Stimulated activated CD4-positive, alpha-beta T cell treated with anti-CD3 and anti-CD28 coated beads, Interleukin-1b, Interleukin-23, amount 100 ng/mL, for 1 hour (primary cell): ENCODE measurements at places on chromosomes 6 and 20.

GRCh38 chr20:17660667-17661066, 21.4 kb downstream of the RRBP1 start:
- DNase-seq = no peak

- DNase-seq = no peak
Observed at GRCh38 chr20:2468581-2469407, 1.8 kb downstream of the SNRPB start.

DNA sequence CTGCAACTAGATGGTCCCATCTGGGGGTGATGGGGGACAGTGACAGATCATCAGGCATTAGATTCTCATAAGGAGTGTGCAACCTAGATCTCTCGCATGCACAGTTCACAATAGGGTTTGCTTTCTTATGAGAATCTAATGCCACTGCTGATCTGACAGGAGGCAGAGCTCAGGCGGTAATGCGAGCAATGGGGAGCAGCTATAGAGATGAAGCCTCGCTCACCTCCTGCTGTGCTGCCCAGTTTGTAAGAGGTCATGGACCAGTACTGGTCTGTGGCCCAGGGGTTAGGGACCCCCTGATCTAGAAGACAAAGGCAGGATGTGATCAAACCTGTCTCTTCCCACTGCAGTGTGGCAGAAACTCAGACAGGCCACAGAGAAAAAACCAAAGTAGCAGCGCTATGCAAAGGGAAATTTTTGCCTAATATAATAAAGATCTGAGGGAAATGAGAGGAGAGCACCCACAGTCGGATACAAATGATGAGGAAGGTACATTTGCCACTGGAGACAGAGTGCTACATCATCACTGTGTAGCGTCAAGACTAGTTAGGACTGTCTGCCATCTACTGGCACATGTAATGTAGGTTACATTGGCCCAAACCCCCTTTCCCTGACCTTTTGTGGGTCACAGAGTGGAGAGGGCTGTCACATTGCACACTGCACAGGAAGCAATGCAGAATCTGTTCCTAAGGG, 4.1 kb upstream of the LY86 start:
- no peak for DNase-seq

- DNase-seq = no peak
Observed at GRCh38 chr20:48776306-48776705, 51.5 kb downstream of the PREX1 start.

DNA sequence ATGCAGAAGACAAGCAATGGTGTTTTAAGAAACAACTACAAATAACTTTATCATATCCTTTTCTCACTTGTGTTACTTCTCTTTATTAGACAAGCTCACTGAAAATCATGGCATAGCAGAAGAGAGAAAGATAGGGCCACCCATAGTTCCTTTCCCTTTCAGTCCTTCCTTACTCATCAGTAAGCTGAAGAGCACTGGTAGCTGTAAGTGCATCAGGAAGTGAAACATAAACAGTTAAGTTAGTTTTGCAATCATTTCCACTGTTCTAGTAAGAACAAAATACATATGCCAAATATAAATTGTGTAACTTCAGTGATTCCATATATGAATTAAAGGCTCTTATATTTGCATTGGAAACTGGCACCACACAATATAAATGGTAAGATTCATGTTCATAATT, 220.1 kb downstream of the HACE1 start:
- DNase-seq = no peak

DNA sequence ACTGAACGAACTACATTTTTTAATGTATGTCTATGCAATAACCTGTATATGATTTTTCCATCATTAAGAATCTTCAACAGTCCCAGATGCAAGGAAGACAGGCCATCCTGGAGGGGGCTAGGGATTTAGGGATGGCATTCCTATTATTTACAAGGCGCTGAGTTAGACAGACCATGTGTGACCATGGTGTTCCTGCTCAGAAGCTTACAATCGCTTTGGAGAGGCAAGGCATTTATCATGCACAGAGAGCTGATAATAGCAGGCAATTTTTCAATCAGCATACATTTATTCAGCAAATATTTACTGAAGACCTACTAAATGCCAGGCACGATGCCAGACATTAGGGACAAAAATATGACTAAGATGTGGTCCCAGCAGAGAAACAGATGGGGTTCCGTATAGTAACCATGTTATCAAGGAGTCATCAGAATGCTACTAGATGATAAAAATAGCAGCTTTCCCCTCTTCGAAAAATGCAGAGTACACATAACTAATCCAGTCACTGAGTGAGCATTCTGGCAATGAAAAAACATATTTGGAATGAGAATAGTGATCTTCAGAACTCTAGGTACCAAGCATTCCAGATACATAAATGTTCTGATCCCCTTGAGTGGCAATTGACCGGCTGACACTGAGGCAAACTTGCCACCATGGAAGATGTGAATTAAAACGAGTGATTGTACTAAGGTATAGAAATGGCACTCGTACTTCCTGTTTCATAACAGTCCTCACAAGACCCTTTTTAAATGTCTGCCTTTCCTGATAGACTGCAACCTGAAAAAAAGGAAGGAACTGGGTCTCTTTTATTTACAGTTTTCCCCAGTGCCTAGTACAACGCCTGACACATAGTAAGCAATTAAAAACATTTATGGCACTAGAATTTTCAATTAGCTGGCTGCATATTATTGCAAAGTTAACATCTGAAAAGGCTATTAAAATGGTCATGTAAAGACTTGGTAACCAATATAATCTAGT, 135.7 kb downstream of the ATXN1 start:
- DNase-seq = no peak

GRCh38 chr6:6969761-6970223, 138.0 kb upstream of the RREB1 start:
- DNase-seq = no peak

DNA sequence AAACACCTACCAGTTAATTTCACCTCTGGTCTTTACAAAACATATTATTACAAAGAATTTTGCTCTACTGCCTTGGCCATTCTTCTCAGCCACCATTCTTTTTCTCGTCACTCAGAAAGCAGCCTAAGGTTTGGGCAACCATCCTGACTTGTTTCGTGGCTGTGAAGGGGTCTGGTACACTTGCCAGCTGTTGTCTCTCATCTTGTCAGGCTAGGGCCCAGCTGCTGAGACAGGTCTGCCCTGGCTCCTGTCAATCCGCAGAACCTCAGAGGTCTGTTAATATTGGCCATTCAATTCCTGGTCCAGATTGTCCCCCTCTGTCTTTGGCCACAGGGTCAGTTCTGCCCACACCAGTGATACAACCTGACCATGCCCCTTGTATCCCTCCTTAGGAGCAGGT, 197.7 kb downstream of the UBE3D start:
- DNase-seq = no peak

GRCh38 chr6:94175465-94175864, 756.1 kb upstream of the EPHA7 start:
- DNase-seq = no peak

- no peak for DNase-seq
Observed at GRCh38 chr6:24431045-24431451, 28.3 kb downstream of the MRS2 start.

DNA sequence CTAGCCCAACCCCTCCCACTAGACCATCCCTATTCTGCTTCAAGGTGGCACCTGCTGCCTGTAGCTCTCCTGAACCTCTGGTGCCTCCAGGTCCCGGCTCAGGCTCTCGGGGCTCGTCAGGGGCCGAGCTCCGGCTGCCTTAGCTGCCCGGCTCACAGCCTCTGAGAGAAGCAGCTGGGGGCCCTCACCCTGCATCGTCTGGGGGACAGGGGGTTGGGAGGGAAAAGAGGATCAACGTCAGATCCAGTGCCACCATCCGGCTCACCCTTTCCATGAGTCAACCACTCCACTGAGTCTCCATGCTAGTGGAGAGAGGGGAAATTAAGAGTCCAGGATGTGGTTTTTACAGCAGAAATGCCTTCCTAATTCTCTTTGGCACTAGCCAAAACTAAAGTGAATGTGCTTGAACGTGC, 13.0 kb downstream of the BAG6 start:
- no peak for DNase-seq

- no peak for DNase-seq
Observed at GRCh38 chr6:140039364-140039763, 664.9 kb upstream of the CITED2 start.

DNA sequence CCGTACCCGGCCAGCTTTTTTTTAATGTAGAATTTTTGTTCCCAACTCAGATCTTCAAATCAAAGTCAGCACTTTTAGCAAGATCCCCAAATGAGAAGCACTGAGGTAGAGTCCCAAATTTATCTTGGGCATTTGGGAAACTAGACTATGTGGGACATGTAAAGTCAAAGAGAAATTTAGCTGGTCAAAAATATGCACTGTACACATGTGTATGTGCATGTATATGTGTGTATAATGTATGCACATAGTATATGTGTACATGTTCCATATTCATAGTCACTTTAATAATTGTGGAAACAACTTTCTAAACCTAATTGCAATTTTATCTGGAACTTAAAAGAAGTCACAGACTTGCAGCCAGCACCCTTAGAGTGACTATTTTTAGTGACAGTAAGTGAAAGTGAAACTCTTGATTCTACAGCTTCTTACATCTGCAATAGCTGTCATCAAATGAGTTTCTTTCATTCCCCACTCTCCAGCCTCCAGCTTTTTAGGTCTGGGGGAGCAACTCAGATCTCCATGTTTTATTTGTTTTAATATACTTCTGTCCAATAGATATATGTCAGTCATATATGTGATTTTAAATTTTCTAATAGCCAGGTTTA, 53.6 kb downstream of the CDC40 start:
- no peak for DNase-seq

- no peak for DNase-seq
Observed at GRCh38 chr20:63394069-63394919, 33.1 kb upstream of the CHRNA4 start.

GRCh38 chr6:98532004-98532403, 302.4 kb upstream of the POU3F2 start:
- DNase-seq = no peak

GRCh38 chr6:140059947-140060346, 685.5 kb upstream of the CITED2 start:
- DNase-seq = no peak

GRCh38 chr6:168583821-168584220, 142.8 kb downstream of the SMOC2 start:
- DNase-seq = no peak

- no peak for DNase-seq
Observed at GRCh38 chr6:9921366-9921765, 493.5 kb downstream of the TFAP2A start.

DNA sequence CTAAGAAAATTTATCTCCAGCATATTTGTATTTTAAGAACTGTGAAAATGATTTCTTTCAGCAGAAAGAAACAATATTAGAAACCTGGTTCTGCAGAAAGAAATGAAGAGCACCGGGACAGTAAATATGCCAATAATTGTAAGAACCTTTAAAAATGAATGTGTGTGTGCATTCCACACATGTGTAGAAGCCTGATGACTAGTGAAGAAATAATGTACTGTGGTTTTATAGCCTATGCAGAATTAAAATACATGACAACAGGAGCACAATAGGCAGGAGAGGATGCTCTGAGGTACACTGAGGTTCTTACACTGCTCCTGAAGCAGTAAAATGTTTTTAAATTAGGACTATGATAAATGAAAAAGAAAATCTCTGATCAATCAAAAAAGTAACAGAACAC, 48.9 kb downstream of the SNX14 start:
- DNase-seq = no peak
